ENCODE measurements at places on chromosomes 7 and 10.

DNA sequence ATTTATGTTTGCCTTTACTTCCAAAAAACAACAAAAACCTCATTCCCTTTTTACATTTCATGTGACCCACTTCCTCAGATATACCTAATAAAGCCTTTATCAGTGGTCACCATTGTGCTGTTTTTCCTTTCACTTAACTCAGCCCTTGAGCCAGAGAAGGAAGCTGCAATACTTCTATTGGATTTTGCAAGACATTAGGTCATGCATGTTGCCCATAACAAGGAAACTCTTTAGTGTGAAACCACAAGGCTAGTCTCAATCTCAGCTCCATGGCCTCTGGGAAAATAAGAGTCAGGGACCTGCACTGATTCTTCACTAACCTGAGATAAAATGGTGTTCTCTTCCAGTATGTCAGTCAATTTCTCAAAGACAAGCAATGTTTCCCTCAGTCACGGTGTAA lies 27.8 kb downstream of the STEAP4 start:
- peak; percentile 85 for DNase-seq

DNA sequence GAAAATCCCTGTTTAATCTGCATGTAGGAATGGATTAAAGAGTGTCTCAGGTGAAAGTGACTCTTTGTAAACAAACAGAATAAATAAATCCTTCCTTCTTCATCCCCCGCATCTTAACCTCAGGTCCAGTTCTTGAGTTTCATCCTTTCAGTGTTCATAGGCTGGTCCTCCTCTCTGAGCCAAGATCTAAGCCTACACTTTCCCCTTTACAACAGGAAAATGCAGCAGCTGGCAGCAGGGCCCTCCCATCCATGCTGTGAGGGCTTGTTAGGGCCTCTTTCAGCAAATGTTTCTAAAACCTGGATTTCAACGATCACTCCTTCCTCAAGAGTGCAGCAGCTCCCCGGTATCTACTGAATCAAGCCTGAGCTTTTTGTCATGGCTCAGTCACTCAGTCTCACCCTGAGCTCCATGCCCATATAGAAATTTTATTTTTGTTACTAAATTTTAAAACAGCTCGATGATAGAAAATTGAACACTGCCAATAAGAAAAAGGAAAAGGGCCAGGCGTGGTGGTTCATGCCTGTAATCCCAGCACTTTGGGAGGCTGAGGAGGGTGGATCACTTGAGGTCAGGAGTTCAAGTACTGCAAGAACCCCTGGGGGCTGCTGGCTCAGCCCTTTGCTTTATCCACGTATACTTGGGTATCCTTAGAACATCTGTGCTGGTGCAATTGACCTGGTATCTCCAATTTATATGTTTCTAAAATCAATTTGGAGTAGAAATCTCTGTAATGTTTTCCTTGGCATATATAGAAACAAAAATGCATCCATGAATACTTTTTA lies 15.6 kb downstream of the BLNK start:
- DNase-seq, result no peak

- no peak for DNase-seq
These were observed 574.3 kb downstream of the MAGI2 start for GRCh38 chr7:78879206-78879605.

DNA sequence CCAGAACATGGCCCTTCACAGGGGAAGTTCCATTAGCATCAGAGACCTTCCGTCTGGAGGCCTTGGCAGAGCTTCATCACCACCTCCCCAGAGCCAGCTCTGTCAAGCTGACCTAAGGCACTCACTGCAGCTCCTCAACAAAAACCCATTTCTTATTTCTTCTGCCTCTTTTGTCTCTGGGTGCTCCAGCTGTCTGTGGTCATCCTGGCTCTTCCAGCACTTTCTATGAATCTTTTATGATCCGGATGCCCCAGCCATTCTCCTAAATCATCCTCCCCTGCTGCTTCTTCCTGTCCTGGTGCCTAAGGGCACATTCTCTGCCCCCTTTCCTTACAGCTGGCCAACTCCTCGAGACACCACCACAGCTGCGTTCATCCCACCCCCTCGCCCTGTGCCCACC lies 171.7 kb upstream of the INSYN2A start:
- no peak for DNase-seq

- peak; percentile 76 for DNase-seq
These were observed 119.7 kb upstream of the KLF14 start for GRCh38 chr7:130853503-130854279.

GRCh38 chr10:103617602-103618385 lies 124.3 kb downstream of the NEURL1 start:
- no peak for DNase-seq

DNA sequence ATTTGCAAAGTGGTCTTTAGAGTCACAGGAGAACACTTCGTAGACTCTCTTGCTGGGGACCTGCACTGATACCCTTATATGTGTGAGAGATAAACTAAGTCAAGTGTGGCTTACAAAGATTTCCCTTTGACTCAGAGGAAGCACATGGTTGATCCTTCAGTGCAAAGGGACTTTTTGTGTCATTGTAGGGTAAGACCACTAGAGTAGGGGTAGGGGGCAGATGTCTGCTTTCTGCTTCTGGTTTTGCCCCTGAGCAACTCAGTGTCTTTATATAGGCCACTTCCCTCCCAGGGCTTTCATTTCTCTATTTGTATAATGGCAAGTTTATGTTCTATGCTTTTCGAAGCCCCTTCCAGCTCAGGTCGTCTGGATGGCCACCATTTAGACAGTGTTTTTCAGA lies 281.7 kb downstream of the SORCS3 start:
- DNase-seq, result no peak

DNA sequence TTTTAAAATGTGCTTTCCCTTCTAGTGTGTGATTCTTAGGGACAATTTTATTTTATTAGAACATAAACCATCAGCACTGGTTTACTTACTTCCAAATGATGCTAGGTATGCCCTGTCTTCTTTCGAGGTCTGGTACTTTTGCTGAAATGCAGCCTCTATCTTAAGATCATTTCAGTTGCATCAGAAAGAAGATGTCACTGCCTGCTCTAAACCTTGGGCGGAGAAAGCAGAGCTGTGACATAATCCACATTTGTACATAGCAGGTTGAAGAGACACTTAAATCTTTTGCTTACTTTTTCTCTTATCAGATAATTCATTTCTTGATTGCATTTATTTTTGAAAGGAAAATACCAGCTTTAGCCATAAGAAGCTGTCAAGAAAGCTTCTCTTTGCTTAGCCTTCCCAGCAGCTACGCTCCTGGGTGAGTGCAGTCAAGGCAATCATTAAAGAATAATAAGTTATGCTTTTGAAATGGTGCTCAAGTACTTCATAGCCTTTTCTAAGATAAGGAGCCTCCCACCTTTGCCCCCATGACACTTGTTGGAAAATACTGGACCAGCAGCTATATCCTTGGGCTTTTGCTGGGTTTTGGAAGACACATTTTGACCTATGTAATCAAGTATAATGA lies 108.4 kb upstream of the SAMD8 start:
- DNase-seq, result no peak

DNA sequence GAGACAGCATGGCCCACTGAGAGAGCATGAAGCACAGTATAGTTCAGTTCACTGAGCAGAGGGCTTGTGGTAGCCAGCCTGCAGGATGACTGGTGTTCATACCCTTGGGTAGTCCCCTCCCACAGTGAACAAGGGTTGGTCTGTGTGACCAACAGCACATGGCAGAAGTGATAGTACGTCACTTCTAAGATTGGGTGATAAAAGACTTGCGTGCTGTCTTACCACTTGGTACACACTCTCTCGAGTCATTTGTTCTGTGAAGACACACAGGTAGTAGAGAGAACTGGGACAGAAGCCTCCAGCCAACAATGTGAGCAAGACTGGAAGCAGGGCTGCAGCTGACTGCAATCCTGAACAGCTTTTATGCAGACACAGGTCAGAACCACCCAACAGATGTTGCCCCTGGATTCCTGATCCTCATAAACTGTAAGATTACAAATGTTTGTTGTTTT lies 14.6 kb downstream of the EPC1 start:
- peak; percentile 82 for DNase-seq

GRCh38 chr7:49060743-49061142 lies 136.4 kb downstream of the CDC14C start:
- no peak for DNase-seq

- no peak for DNase-seq
These were observed 17.9 kb downstream of the AFAP1L2 start for GRCh38 chr10:114386452-114386851.

DNA sequence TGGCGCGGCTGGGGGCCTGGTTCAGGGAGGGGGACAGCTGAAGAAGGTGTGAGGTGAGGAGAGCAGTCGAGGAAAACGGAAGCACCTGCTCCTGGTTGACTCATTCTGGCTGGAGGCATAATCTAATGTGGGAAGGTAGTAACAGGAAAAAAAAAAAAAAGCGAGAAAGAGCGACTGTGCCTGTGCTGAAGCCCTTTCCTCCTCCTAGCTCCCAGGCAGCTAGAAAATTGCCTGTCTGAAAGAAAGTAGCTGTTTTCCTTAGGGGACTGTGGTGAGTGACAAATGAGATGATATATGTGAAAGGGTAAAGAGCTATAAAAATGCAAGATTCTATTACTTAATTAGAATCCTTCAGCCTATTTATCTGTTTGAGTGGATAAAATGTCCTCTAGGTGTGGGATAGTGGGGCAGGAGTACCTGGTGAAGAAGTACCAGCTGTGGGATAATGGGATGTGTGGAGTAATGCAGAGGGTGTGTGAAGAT lies 4.9 kb upstream of the MEST start:
- DNase-seq, result peak; percentile 60

- no peak for DNase-seq
These were observed 75.5 kb upstream of the OIT3 start for GRCh38 chr10:72818076-72818475.

DNA sequence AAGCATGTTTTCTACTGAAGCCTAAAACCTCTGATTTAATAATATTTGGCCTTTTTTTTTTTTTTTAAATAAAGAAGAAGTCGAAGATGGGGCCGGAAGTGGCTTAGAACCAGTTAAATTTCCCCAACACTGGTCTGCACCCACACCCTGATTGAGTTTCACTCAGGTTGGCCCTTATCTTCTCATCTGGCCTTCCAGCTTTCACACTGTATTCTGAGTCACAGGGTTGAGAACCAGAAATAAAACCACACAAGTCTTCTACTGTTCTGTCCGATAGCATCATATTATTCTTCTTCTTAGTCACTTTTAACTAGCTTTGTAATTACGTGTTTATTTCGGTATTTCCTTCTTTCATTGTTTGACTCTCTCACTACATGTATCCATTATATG lies 9.9 kb downstream of the ZNF365 start:
- DNase-seq, result peak; percentile 63

GRCh38 chr7:139523968-139524815 lies 707 bp downstream of the CLEC2L start:
- no peak for DNase-seq

- no peak for DNase-seq
These were observed 98.0 kb upstream of the ELMO1 start for GRCh38 chr7:37546677-37547076.

DNA sequence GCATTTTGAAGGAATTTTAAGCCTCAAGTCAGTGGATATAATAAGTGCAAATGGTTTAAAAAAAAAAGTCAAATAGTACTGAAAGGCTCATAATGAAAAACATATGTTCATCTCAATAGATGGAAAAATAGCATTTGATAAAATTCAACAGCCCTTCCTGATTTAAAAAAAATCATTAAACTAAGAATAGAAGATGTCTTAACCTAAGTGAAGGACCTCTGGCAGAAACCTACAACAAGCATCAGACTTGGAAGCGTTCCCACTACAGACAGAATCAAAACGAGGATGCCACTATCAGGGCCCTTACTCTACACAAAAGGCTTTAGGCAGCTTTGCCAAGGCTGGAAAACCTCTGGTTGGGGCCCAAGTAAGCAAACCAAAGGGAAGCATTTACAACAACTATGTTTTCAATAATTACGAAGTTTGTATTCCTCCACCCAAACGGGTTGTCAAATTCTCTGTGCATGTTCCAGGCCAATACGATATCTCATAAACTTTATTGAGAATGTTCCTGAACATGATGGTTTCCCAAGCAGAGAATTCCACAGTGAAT lies 45.1 kb downstream of the CYTH3 start:
- no peak for DNase-seq

DNA sequence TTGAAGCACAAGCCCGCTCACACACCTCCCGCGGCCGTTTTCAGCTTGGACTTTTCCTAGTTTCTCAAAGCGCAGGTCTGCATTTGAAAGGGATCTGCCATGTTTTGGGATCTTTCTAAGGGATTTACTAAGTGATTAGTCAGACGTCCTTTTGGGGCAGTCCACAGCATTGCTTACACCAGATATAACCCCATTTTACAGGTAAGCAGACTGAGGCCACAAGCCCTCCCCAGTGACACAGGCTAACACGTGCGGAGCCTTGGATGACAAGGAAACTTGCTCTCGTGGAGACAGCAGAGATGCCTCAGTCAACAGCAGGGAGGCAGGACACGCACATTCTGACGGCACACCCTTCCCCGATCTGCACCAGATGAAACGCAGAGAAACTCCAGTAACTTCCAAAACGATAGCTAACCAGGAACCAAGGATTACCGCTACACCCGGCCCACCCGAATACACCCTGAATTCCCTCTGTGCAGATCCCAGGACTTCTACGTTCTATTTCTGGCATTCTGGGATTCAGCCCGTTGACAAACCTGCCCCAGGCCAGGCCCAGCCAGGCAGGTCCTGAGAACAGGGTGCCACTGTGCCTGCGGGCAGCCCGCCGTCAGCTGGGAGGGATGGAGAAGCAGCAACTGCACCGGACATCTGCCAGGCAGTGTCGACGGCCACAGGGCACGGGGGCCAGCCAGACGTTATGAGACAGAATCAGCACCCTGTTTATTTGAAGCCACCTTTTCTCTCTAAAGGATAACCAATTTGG lies 27.9 kb downstream of the FOXL3 start:
- DNase-seq, result no peak

- DNase-seq, result peak; percentile 18
These were observed 240.5 kb downstream of the GLI3 start for GRCh38 chr7:41996381-41997035.

DNA sequence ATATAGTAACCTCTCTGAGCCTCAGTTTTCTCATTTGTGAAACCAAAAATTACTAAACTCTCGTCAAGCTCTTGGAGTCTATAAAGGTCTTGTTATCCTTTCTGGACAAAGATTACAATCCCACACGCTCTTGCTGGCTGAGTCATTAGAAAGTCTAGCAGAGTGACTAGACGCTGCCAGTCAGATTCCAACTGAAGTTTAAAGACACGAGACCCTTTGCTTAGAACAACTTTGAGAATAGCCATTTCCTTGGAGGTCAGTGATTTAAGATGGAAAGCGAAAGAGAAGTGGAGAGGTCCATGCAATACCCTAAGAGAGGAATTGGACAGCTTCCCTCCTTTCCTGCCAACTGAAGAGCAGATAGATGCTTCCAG lies 119.5 kb downstream of the APBB1IP start:
- DNase-seq, result peak; percentile 57
